ENCODE measurements at places on chromosomes 2 and 18.

- DNase-seq = no peak
Measured at GRCh38 chr2:197869501-197870111, 65.2 kb downstream of the PLCL1 start.

- DNase-seq = no peak
Measured at GRCh38 chr18:41893432-41893831, 61.6 kb upstream of the PIK3C3 start.

DNA sequence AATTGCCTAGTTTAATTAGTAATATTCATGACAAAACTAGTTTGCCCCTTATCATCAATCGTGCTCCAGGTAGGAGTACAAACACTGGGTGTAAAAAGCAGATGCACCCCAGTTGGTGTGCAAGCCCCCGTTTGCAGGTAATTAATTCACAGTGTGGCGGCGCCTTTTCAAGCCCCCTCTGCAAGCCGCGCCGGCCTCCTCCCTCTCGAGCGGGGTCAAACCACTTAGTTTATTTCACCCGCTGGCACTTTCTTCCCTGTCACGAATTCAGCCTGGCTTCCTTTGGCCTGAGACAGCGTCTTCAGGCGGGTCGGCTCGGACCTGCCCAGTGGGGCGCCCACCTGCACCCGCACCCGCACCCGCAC, 64.7 kb upstream of the MAPRE2 start:
- DNase-seq = no peak

GRCh38 chr2:201172279-201172678, 10.7 kb upstream of the CASP10 start:
- no peak for DNase-seq

DNA sequence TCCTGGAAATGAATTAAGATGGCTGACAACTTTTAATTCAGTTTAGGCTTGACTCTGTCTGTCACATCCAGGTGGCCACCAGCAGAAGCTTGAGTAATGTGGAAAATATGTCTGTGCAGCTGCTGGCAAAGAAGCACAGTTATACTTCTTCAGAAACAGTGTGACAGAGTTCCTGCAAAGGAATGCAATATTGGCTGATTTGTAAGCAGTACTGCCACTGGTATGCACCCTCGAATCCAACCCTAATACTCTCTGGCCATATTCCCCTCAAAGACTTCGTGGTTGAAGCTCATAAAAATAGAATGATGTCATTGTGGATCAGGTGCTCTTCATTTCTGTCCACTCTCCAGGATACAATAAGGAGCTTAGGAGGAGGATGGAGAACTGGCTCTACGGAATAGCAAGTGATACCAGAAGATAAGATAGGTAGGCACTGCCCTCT, 86.2 kb downstream of the METTL8 start:
- no peak for DNase-seq

DNA sequence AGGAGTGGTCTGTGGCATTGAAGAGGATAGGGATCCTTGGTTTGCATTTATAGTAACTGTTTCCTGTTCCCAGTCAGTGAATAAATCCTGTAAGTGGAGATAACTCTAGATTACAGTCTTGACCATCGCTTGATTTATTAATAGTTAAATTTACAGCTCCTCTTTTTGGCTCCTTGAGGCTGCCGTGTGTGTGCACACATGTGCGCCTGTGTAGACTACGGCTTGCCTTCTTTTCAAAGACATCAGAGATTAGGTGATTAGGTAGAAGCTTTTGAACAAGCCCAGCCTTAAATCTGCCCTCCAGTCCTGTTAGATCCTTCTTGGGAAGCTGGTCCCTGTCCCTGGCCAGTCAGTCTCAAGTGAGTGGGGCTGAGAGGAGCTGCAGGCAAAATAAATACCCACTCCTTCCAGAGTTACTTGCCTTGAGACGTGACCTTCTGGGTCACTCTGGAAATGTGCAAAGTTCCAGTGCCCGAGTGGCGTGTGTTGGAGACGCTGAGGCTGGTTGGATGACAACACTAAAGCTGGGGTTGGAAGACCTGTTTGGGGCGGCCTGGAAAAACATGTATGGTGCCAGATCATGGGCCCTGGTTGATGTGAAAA, 32.0 kb downstream of the TCF7L1 start:
- DNase-seq = no peak

- DNase-seq = no peak
Measured at GRCh38 chr2:11296401-11296800, 48.0 kb downstream of the ROCK2 start.

GRCh38 chr2:119369845-119370244, 3.1 kb downstream of the DBI start:
- no peak for DNase-seq

- DNase-seq = no peak
Measured at GRCh38 chr2:55776479-55776878, 82.8 kb upstream of the PNPT1 start.

GRCh38 chr2:40281021-40281940, 170.6 kb downstream of the SLC8A1 start:
- DNase-seq = no peak

- no peak for DNase-seq
Measured at GRCh38 chr2:107775791-107776190, 50.9 kb upstream of the RGPD4 start.

DNA sequence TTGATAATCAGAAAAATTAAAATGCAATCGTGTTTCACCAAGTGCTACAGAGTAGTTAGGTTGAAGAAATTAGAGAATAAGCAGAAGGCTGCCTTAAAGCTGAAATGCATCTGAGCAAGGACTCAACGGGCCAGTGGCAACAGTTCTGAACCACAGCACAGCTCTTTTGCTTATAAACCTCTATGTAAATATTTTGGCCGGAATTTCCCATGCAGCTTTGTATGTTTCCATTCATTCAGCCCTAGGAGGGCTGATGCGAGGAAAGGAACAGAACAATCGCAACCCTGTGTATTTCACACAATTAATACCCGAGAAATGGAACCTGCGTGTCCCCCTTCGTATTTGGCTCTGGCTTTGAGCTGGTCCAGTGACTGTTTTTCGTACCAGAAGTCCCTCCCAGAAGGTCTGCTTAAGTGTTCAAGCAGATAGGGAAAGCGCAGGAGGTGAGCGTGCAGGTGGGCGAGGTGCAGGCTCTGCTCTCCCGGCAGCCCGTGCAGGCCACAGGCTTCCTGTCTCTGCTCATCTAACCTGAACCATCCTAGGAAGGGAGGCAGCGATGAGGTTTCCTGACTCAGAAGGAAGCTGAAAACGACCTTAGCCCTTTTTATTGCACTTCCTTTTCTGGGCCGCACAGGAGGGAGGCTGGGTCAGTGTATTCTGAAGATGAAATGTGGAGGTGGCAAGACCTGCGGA, 67.3 kb downstream of the ASB1 start:
- DNase-seq = no peak

DNA sequence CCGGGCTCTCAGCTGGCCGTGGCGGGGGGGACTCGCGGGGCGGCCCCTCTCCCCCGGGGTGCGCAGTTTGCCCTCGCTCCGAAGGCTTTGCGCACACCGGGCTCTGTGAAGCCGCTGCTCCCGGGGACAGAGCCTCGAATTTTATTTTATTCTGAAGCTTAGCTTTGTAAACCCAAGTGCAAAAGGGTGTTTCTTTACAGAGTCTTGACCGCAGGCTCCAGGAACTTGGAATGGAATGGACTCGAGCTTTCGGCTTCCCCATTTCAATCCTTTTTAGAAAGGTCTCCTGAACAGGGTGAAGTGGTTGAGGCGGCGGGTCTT, 2.0 kb downstream of the GALR1 start:
- no peak for DNase-seq

GRCh38 chr18:68478246-68478645, 236.7 kb downstream of the TMX3 start:
- no peak for DNase-seq

- DNase-seq = no peak
Measured at GRCh38 chr2:150280231-150280630, 207.2 kb downstream of the RND3 start.

GRCh38 chr2:61210332-61210981, 48.5 kb downstream of the C2orf74 start:
- DNase-seq = no peak

DNA sequence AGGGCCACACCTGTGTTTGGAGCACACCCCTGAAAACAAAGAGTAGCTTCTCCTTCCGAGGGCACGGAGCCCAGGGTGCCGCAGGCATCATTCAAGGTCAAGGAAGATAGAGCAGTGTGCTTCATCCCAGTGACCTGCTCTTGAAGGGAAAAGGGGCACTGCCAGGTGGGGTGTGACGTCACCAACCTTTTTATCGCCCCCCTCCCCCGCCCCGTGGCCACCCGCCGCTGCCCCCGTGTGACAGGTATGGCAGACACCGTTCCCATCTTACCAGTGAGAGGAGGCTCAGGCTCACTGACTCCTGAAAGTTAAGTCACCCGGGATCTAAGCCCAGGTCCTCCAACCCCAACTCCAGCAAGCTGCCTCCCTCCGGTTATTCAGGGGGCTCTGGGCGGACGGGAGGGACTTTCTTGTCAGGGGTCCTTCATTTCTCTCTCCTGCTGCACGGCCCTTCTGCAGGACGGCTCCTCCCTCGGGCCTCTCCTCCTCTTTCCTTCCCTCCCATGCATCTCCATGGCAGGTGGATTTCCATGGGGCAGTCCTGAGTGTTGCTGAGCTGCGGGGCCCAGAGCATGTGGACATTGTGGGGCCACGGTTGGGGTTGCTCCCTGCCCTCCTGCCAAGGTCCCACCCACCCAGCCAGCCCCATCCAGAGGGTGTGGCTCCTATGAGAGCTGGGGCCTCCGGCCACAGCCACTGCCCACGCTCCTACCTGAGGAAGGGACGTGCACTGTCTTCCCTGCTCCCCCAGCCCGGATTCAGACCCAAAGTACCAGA, 114.1 kb upstream of the HDAC4 start:
- no peak for DNase-seq

GRCh38 chr2:23940718-23941620, 706 bp downstream of the UBXN2A start:
- no peak for DNase-seq

- no peak for DNase-seq
Measured at GRCh38 chr18:26003356-26003755, 87.1 kb downstream of the SS18 start.

GRCh38 chr2:204321910-204322751, 223.1 kb upstream of the PARD3B start:
- DNase-seq = no peak

DNA sequence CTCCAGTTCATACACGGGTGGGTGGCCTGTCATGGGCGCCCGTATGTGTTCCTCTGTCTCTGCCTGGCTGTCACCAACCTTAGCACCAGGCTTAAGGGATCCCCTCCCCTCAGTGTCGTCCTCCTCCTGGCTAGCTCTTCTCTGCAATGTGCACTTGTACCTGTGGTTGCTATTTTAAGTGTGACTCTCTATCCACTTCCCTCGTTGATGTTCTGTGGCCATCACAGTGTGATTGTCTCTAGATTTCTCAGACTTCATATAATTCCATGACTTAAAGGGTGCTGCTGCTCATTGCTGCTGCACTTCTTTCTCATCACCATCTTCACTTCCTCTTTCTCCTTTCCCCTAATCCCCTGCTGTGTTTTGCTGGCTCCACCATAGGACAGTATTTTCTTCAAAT, 143.4 kb downstream of the EML6 start:
- peak; percentile 13 for DNase-seq

- DNase-seq = no peak
Measured at GRCh38 chr2:126714191-126714965, 58.4 kb downstream of the GYPC start.

GRCh38 chr2:119701352-119701751, 22.4 kb downstream of the TMEM177 start:
- no peak for DNase-seq

DNA sequence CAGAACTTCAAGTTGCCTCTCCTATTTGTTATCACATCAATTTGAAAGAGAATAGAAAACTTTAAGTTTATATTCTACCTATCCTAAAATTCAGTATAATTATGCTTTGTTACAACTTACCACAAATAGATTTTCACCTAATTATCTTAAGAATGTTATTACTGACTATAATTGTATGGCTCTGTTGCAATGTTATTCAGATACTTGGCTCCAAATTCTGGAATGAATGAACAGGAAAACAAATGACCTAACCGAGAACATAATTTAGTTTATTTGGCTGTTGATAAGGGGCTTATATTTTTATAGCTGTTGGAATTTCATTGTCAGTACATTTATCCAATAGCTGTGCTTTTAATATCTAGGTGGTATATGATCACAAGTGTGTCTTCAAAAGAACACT, 173.2 kb upstream of the GULP1 start:
- no peak for DNase-seq

GRCh38 chr2:211449819-211450218, 893.4 kb downstream of the CPS1 start:
- no peak for DNase-seq

- DNase-seq = no peak
Measured at GRCh38 chr18:48816554-48816953, 134.2 kb downstream of the SMAD7 start.

DNA sequence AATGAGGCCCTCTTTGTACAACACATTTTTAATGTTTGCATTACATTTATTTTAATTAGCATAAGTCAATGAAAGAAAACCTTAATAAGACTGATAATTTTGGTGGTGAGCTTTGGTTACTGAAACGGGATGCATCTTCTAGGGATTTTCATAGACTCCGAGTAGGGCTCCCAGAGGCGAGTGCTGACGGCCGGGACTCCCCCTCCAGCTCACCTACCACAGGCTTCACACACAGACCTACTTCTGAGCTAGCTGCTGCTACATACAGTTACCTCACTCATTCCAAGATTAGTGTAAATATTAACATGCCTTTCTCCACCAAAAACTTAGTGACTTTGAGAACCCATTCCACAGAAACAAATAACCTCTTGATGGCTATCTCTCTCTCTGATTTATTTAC, 271.1 kb downstream of the GALR1 start:
- no peak for DNase-seq

- DNase-seq = no peak
Measured at GRCh38 chr2:145849466-145849865, 1329.5 kb upstream of the ZEB2 start.

DNA sequence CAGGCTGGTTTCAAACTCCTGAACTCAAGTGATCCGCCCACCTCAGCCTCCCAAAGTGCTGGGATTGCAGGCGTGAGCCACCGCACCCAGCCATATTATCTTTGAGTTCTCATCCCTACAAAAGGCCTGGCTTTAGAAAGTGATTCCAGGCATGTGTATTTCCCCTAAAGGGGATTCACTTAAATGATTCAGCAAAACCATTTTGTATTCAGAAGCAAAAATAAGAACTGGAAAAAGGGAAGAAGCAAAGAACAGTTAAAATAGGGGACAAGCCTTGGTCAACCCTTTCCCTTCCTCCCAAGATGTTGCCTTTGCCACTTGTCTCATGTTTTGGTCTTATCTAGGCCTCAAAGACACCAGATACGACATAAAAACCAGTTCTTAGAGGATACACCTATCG, 10.5 kb downstream of the TM4SF20 start:
- DNase-seq = no peak

GRCh38 chr2:218294430-218295022, 2.2 kb upstream of the TMBIM1 start:
- no peak for DNase-seq

- peak; percentile 10 for DNase-seq
Measured at GRCh38 chr2:207073801-207074678, 91.7 kb downstream of the KLF7 start.

- no peak for DNase-seq
Measured at GRCh38 chr2:50606145-50606544, 425.8 kb downstream of the NRXN1 start.

- no peak for DNase-seq
Measured at GRCh38 chr2:137921105-137921880, 43.0 kb upstream of the HNMT start.
